ENCODE measurements at places on chromosomes 3 and 15.

DNA sequence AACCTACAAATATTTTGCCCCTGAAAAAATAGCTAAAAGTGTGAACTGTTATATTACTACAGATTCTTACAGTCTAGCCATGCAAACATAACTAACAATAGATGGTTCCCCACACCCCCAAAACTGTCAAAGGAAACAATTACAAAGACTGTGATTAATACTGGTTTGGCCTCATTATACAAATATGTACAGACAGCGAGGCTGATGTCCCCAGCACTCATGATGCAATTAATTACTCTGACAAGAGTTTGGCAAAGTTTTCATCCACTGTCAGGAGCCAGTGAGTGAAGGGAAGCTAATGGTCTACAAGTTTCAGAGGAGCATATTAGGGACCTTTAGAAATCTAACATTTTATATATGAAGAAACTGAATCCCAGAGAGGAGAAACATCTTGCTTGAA, 61.0 kb downstream of the HMG20A start:
- DNase-seq: no peak

DNA sequence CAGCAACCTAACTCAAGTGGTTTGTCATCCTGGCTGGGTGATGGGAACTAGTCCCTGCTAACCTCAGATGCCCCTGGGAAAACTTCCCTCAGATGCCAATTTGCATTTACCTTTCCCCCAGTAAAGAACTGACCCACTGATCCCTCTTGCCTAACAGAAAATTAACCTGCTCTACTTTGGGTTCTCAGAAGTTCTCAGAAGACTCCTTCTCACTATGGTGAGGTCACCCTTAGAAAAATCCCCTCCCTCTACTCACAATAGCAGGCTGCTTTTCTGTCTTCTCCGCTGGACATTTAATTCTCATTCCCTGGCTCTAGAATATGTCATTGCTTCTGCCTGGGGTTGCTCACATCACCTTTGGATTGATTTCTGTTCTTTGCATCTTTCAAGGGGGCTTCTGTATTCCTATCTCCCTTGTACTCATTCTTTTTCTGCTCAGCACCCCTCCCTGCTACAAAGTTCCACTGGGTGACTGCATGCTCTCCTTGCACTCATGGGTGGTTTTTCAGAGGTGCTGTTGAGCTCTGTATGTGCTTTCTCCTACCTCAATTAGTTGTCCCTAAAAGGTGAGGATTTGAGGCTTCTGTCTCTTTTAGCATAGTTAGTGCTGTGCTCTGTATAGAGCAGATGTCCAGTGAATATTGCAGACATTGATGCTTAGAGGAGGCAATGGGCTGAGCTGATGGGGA, 869 bp downstream of the PLA1A start:
- DNase-seq: no peak

DNA sequence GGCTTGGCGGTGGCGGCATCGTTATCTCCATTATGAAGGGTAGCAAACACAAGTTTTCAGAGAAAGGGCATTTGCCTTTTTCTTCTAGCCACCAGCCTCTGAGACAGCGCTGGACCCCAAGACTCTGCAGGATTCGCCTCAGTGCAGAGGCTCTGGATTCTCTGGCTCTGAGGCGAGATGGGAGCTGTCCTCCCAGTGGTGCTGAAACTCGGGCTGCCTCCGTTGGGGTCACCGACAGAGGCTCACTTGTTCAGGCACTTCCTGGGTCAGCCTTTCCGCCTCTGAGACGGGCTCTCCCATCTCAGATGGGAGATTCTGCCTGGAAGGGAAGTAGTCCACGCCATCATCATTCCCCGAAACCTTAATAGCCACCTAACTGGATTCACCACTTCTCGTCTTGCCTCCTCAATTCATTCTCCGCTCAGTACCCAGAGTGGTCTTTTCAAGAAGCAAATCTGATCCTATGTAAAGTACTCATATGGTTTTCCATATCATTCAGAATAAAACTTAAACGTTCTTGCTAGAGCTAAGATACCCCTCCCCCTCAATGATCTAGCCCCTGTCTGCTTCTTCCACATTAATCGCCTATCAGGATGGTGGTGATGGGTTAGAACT, 76.9 kb downstream of the RHCG start:
- DNase-seq: no peak

GRCh38 chr3:159785273-159785708, 203.3 kb upstream of the IL12A start:
- DNase-seq: no peak

GRCh38 chr15:59396679-59397078, 24.0 kb upstream of the MYO1E start:
- DNase-seq: no peak

GRCh38 chr3:189787191-189787590, 156.0 kb downstream of the TP63 start:
- no peak for DNase-seq

GRCh38 chr3:4996223-4996765, 17.1 kb downstream of the BHLHE40 start:
- no peak for DNase-seq

DNA sequence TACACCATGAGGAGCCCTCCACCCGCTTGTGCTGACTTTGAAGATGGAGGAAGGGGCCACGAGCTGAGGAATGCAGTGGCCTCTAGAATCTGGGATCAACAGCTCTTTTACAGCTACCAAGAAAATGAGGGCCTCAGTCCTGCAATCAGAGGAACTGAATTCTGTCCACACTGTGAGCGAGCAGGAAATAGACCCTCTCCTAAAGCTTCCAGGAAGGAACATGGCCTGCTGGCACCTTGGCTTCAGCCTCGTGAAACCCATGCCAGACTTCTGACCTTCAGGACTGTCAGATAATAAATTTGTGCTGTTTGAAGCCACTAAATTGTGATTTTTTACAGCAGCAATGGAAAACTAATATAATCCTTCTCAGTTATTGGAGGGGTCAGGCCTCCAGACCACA, 61.9 kb downstream of the RAB11A start:
- DNase-seq: no peak

- DNase-seq: no peak
These were observed 342.9 kb downstream of the THSD4 start for GRCh38 chr15:71458089-71458660.

- no peak for DNase-seq
These were observed 516.9 kb upstream of the TBL1XR1 start for GRCh38 chr3:177713928-177714900.

All from AG04449 (cell line).